ENCODE measurements at places on chromosomes 7 and 10.

GRCh38 chr7:153017223-153017622 lies 257.7 kb downstream of the ACTR3B start:
- no peak for DNase-seq

GRCh38 chr7:50199824-50200223 lies 104.7 kb upstream of the IKZF1 start:
- DNase-seq, result no peak

DNA sequence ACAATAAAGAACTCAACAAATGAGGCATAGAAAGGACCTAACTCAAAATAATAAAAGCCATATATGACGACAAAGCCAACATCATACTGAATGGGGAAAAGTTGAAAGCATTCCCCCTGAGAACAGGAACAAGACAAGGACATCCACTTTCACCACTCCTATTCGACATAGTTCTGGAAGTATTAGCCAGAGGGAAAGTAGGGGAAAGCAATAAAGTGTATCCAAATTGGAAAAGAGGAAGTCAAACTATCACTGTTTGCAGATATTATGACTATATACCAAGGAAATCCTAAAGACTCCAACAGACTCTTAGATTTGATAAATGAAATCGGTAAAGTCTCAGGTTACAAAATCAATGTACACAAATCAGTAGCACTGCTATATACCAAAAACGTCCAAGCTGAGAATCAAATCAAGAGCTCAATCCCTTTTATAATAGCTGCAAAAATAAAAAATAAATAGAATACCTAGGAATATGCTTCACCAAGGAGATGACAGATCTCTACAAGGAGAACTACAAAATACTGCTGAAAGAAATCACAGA lies 4.8 kb downstream of the ANXA7 start:
- no peak for DNase-seq

GRCh38 chr10:17062009-17062408 lies 67.6 kb downstream of the CUBN start:
- DNase-seq, result no peak

DNA sequence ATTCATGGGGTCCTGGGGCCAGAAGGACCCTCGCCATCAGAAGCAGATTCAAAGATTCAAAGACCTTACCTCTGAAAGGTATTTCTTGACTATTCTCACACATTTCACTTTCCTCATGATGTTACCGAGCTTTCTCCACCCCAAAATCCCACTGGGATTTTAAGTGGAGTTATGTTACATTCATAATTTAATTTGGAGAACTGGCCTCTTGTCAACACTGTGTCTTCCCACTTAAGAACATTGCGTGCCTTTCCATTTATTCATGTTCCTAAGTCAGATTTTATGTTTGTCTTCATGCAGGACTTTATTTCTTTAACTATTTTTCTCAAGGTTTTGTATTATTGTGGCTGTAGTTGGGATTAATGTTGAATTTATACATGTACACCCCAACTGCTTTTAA lies 123.5 kb upstream of the BMPER start:
- no peak for DNase-seq

GRCh38 chr10:11898033-11898371 lies 74.8 kb downstream of the PROSER2 start:
- DNase-seq, result no peak

DNA sequence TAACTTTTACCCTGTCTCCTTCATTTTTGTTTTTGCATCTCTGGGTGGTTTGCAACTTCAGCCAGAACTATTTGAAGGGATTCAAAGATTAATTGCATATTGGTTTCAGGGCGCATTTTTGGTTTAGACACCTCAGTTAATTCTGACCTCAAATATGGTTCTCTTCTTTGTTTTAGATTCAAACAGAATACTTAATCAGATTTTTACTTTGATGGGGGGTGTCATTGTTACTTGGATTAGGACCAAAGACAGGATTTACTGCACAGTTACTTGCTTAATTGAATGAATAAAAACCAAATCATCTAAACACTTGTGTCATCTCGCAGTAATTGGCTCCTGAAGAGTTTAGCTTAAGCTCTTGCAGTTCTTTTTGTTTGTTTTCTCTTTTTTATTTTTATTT lies 100.9 kb downstream of the PHTF2 start:
- no peak for DNase-seq

DNA sequence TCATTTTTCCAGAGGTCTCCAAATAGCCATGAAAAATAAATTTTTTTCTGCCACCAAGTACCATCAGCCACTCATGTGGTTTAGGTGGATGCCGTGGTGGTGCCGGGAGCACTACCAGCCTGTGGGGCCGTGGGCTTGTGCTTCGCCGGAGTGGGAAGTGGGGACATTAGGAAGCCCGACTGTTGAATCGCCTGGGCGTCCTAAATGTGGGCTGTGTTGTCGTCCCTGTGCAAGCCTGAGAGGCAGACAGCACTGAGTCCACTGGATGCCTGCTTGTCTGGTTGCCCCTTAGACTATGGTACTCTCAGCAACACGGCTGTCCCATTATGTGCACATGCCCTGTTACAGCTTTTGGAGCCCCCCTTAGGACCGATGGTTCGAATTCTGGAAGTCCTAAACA lies 59.9 kb downstream of the MGMT start:
- DNase-seq, result no peak

GRCh38 chr7:141231018-141231792 lies 157.3 kb downstream of the TMEM178B start:
- DNase-seq, result no peak

DNA sequence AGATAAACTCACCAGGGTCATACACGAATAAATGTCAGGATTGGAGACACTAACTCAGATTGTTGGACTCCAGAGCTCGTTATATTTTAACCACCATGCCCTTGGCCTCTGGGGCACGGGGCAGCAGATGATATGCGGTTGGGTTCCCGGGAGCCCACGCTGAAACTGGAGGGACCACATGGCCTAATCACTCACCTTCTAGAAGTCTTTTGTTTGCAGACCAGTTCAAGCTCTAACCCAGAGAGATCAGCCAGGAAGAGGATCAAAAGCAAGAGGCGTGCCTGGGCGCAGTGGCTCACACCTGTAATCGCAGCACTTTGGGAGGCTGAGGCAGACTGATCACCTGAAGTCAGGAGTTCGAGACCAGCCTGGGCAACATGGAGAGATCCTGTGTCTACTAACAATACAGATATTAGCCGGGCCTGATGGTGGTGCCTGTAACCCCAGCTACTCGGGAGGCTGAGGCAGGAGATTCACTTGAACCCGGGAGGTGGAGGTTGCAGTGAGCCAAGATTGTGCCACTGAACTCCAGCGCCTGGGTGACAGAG lies 42.6 kb upstream of the ECHDC3 start:
- no peak for DNase-seq

DNA sequence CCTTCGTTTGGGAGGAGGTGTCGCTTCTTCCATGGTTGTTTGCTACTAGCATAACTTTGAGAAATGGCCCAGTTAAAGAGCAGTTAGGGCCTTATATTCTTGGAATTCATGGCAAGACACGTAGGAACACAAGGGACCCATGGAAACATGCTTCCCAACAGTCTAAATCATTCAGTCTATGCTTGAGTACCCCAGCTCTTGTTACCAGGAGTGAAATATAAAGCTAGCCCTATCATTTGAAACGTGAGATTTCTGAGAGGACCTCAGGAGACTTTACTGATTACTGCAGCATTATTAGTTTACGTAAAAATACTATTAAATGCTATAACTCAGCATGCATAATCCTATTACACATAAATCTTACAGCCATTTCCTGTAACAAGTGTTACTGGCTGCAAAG lies 328.6 kb upstream of the CDC14C start:
- DNase-seq, result no peak

DNA sequence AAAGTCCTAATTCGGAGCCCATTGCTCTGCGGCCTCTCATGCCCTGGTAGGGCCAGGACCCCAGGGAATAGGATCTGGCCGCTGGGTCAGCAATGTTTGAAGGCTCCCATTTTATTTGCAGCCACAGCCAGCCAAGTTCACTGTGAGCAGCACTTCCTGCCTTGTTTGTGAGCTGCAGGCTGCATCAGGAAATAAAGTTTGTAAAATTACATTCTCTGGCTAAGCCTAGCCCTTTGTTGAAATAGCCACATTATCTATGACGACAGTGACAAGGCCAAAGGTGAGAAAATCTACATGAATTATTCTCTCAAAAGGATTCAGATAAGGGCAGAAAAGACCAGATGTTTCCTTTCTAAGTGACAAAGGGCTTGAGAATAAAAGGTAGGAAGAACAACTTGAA lies 23.7 kb upstream of the ITGB1 start:
- no peak for DNase-seq

DNA sequence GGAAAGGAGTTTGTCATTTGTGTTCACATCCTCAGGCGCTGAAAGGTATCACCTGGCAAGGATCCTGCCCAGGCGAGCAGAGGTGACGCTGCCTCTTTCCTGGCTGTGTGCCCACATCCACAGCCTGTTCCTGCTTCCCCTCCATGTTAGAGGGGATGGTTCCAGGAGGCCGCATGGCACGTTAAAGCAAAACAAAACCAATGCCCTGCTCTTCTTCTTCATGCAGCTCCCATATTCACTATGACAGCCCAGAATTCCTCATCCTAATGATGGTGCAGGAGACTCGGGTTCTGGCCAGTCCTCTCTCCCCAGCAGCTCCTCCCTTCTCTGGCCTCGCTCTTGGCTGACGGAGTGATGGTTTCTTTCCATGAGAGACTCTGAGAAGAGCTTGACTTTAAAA lies 678.5 kb upstream of the ANKRD30A start:
- no peak for DNase-seq

- no peak for DNase-seq
These were observed 528.9 kb upstream of the FZD8 start for GRCh38 chr10:36170943-36171501.

GRCh38 chr7:102004848-102005247 lies 187.4 kb downstream of the CUX1 start:
- DNase-seq, result no peak

- no peak for DNase-seq
These were observed 88.2 kb downstream of the CD36 start for GRCh38 chr7:80726666-80727065.

GRCh38 chr7:109003742-109004141 lies 434.1 kb downstream of the DNAJB9 start:
- no peak for DNase-seq

- no peak for DNase-seq
These were observed 6.7 kb upstream of the GSDME start for GRCh38 chr7:24764011-24764410.

DNA sequence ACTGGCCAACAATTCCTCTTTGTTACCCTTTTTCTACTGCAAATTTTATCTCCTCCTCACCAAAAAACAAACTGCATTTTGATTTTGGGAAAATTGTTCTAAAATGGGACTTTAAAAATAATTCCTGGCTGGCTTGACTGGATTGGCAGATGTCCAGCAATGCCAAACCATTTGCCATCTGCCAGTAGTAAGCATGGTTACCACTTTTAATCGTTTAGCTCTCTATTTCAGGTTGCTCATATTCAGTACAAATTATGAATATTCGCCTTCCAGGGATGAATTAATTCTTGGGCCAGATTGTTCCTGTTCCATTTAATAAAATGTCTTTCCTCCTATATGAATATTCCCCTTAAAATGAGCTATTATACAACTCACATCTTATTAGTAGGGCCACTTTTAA lies 35.7 kb downstream of the SMNDC1 start:
- DNase-seq, result no peak

- peak; percentile 4 for DNase-seq
These were observed 180.6 kb downstream of the SEMA3E start for GRCh38 chr7:83468251-83468739.

GRCh38 chr10:48568131-48568530 lies 36.7 kb downstream of the ARHGAP22 start:
- no peak for DNase-seq

GRCh38 chr10:54620352-54620751 lies 180.7 kb downstream of the PCDH15 start:
- no peak for DNase-seq

DNA sequence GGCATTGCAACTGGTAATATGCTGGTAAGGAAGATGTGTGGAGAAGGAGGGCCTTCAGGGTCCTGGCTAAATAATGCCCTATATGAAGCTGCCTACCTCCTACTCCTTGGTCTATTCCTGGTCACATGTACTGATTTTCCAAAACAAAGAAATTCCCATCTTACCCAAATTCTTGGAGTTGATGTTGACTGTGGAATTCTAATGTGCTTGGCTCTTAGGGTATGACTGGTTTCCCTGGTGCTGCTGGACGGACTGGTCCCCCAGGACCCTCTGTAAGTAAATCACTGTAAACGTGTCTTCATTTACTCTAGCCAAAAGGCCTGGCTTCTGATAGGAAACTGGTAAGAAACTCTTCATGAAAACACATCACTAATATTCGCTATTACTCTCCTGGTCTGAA lies 27.0 kb downstream of the COL1A2 start:
- no peak for DNase-seq

DNA sequence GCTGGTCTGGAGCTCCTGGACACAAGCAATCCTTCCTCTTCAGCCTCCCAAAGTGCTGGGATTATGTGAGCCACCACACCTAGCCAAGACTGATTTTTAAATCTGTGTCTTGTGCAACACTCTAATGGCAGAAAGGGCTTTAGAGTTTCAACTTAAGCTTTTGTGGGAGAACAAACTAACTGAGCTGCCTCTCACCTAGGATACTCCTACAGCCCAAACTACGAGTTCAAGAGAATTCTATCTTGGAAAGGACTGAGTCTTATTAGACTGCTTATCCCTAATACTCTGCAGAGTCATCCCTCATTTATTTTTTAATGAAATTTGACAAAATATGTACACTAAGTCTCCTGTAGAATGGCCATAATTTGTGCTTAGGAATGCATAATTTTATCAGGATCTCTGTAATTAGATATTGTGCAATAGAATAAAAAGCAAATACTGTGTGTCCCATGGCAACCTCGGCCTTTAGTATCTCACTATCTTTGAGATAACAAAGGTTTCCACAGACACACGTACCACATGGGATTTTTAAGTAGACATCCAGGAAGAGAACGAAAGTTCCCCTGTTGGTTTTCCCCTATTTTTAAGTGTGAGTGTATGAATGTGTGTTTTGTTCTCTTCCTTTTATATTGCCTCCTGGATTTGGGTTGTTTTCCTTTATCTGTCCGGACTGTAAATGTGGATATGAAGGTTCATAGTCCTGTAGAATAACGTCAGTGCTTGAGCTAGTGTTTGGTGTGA lies 199.4 kb upstream of the TCF7L2 start:
- no peak for DNase-seq

GRCh38 chr7:85719981-85720953 lies 533.4 kb upstream of the SEMA3D start:
- DNase-seq, result no peak

- DNase-seq, result no peak
These were observed 93.5 kb downstream of the DYNC1I1 start for GRCh38 chr7:95865716-95866371.

DNA sequence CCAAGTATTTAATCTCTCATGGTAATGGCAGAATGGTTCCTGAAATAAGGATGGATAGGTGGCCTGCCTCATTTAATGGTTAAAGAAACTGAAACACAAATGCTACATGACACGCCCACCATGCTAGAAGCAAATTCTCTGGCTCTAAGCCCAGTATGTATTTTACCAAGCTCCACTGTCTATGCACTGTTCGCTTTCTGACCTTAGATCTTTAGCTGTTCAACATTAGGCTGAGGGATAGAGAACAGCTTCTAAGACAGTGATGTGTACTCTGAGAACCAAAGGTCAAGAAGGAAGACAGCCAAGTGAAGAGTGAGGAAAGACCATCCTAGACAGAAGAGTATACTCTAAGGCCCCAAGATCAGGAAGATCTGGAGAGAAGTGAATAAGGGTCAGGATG lies 26.6 kb downstream of the FAM3C start:
- no peak for DNase-seq

- DNase-seq, result no peak
These were observed 635.1 kb upstream of the SEMA3D start for GRCh38 chr7:85821926-85822325.

All from amygdala (tissue), 56 donors.